DMS 273 treated with DMSO at 0.1 percent for 48 hours (cell line): ENCODE measurements at places on chromosomes 1 and 21.

- DNase-seq, result no peak
Measured at GRCh38 chr1:193270996-193271395, 84.6 kb upstream of the B3GALT2 start.

- DNase-seq, result no peak
Measured at GRCh38 chr1:24203404-24203803, 16.3 kb upstream of the IFNLR1 start.

DNA sequence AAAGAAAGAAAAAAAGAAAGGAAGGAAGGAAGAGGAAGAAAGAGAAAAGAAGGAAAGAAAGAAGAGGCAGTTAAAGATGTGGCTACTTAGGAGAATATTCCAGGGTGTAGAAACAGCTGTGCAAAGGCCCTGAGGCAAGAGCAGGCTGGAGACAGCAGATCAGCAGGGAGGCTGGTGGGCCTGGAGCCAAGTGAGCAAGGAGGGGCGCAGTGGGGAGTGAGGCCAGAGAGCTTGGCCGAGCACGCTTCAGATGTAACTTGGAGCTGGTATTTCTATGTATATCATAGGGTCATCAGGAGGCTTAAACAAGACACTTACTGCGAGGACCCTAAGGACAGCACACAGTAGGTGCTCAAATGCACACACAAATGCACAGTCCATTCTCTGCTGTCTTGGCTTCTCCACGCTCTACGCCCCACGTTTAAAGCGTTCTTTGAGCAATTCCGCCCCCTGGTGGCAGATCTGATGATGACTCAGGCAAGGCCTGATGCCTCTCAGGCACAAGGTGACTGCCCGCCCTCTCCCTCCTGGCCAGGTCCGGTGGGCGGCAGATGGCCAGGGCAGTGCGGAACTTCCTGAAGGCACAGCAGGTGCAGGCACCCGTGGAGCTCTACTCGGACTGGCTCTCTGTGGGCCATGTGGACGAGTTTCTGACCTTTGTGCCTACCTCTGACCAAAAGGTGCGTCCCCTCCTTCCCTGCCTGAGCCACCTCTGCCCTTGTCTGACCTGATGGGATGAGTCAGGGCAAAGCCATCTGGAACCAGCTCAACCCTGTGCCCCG is 11.9 kb upstream of the PADI3 start:
- DNase-seq, result peak; percentile 45

DNA sequence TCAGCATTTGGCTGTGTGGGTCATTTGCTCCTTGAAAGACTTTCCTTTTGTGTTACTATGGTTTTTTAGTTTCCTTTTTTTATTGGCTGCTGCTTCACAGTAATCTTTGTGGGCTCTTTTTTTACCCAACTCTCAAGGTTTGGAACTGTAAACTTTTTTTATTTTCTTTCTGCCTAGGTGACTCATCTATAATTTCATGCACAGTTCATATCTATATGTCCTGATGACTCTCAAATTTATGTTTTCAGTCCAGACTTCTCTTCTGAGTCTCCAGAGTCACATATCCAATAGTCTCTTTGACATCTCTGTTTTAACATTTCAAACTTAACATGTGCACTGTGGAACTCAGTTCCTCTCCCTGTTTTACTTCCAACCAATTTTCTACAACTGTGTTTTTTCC is 83.4 kb downstream of the ATF6 start:
- no peak for DNase-seq

DNA sequence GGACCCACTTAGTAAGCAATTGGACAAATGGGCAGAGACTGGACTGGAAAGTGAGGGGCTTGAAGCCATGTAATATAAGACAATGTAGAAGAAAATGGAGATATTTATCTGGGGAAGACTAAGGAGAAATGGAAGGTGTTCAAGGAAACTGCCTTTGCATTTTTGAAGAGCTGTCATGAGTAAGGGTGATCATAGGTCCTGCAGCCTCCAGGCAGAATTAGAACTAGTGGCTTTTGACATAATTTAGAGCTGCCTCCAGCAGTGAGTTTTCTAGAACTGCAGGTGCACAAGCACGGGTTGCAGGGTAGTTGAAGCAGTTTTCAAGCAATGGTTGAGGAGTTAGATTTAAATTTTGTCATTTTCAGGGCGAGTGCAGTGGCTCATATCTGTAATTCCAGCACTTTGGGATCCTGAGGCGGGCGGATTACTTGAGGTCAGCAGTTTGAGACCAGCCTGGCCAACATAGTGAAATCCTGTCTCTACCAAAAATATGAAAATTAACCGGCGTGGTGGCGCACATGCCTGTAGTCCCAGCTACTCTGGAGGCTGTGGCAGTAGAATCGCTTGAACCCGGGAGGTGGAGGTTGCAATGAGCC is 3.7 kb upstream of the CDC14A start:
- DNase-seq, result no peak

- DNase-seq, result no peak
Measured at GRCh38 chr1:240099748-240100147, 8.1 kb downstream of the FMN2 start.

DNA sequence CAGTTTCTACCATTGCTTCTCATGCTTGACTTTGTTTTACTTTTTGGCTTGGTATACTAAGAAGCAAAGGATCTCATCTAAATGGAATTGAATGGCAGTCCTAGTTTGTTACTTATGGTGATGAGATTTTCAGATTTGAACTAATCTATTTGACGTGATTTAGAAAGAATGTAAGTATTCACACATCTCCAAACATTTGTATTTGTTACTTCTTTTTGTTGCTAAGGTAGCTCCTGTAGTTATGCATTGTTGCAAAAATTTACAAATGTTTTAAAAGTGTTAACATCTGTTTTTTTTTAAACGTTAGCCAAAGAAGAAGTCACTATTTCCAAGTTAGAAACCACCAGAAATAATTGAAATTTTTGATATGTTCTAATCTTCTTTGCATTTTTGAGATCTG is 222.5 kb downstream of the RPS6KC1 start:
- no peak for DNase-seq

- no peak for DNase-seq
Measured at GRCh38 chr1:77706321-77706720, 23.9 kb upstream of the ZZZ3 start.

GRCh38 chr1:110749960-110750359 is 75.2 kb upstream of the KCNA3 start:
- DNase-seq, result peak; percentile 0

GRCh38 chr1:185479796-185480195 is 162.8 kb upstream of the IVNS1ABP start:
- no peak for DNase-seq

DNA sequence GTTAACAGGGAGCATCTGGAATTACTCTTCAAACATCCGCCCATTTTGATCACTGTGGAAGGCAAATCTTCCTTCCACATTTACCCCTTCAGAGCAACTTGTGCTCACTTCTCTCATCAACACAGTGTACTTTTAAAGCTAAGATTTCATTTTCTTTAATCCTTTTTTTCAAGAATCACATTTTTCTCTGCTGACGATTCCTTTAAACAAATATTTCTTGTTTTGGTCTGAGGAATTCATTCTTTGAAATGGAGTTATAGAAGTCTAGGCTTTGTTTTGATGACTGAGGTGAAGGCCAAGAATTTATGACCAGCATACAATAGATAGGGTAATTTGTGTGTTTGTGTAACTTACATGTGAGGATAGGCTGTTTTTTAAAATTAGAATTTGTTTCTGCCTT is 25.6 kb downstream of the LRRC42 start:
- DNase-seq, result no peak

- DNase-seq, result no peak
Measured at GRCh38 chr1:16956775-16957174, 23.6 kb downstream of the MFAP2 start.

GRCh38 chr1:183840140-183840539 is 35.2 kb downstream of the RGL1 start:
- no peak for DNase-seq

GRCh38 chr1:13892198-13892597 is 192.2 kb downstream of the PRDM2 start:
- no peak for DNase-seq

GRCh38 chr1:192862271-192862670 is 53.4 kb downstream of the RGS2 start:
- DNase-seq, result no peak

GRCh38 chr1:22163564-22163963 is 20.7 kb upstream of the WNT4 start:
- no peak for DNase-seq

- DNase-seq, result no peak
Measured at GRCh38 chr1:85344256-85344694, 67.8 kb upstream of the BCL10 start.

DNA sequence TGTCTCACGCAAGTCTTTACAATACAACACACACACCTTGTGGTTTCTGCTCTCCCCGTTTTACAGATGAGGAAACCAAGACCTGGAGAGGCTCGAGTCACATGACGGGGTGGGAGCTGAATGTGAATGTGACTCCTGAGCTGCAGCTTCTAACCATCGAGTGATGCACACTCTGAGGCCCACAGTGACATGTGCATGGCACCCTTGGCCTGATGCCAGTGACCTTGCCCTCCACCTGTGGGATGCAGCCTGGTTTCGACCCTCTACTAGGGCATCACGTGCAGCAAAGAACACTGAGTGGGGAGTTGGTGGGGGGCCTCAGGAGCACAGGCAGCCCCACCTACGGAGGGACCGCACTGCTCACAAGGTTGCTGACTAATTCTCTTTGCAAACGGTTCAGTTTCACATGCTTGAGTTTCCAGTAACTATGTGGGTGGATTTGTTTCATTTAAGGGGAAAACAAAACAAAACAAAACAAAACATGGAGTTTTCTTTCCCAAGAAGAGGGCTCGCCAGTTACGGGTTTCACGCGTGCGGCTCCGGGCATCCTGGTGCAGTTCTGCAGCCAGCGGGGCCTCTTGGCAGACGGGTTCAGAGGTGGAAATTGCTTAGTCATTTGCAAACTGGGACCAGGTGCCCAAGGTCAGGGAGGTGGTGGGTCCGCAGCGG is 22.9 kb downstream of the SPSB1 start:
- DNase-seq, result no peak

- no peak for DNase-seq
Measured at GRCh38 chr1:12327566-12327965, 97.7 kb downstream of the VPS13D start.

DNA sequence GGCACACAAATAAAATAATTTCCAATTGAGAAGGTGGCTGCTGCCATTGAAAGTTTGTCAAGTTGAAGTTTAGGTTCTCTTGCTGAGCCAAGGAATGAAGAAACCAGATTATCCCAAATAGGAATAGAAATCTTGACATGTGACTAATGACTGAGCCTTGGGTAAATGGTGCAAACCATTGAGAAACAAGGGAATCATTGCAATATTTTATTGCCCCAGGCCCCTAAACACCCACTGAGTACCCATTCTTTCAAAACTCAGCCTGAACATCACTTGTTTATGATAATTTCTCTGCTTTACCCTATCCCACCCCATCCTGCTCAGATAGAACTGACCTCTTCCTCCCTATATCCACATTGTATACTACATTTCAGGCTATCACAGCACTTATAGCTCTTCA is 46.6 kb upstream of the VTCN1 start:
- no peak for DNase-seq

- DNase-seq, result peak; percentile 36
Measured at GRCh38 chr1:22673486-22674409, 20.7 kb downstream of the C1QB start.

- DNase-seq, result no peak
Measured at GRCh38 chr1:234581063-234581714, 28.8 kb downstream of the IRF2BP2 start.

GRCh38 chr1:111956155-111956771 is 33.2 kb downstream of the KCND3 start:
- no peak for DNase-seq

GRCh38 chr1:100249155-100249536 is 488 bp downstream of the DBT start:
- no peak for DNase-seq

DNA sequence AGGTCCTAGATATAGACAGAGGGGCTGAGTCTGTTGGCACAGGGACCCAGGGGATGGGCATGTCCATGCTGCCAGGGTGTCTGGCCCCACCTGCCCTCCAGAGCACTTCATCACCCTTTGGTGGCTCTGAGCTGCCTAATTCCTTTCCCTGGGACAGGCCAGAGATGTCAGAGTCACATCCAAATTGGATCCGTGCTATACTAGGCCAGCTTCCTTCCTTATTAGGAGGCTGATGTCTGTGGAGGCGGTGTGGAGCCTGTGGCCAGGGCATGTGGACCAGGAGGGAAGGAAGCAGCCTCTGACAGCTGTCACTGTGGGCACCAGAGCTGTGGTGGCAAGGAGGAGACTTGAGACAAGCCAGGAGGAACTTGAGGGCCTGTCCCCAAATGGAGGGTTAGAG is 77.7 kb upstream of the TMEM51 start:
- no peak for DNase-seq

DNA sequence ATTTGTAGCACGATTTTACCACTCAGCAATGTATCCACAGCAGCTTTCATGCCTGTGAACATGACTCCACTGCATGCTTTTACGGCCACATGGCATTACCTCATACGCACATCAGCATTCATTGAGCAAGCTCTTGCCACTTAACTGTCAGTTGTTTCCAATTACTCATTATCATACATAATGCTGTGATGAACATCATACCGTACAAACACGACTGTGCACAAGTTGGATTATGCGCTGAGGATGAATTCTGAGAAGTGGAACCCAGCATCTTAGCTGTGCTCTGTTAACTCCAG is 9.6 kb downstream of the UMODL1 start:
- no peak for DNase-seq

DNA sequence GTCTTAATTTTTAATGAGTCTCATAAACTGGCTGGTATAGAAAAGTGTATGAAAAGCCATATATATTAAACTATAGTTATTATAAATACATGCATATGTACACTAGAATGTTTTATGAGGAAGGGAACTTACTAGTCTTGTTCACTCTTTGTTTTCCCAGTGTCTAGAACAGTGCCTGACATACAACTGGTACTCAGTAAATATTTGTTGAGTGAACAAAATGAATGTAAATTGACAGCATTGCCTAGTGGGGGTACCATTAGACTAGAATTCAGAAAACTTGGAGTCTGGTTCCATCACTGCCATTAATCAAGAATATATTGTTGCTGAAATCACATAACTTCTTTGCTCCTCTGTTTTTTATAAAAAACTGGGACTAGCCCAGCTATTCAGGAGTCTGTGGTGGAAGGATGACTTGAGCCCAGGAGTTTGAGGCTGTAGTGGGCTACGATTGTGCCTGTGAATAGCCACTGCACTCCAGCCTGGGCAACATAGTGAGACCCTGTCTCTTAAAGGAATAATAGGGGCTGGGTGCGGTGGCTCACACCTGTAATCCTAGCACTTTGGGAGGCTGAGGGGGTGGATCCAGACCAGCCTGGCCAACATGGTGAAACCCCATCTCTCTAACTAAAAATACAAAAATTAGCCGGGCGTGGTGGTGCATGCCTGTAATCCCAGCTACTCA is 51.1 kb downstream of the NFIA start:
- DNase-seq, result no peak

GRCh38 chr1:22398656-22399420 is 52.8 kb upstream of the ZBTB40 start:
- no peak for DNase-seq
